ENCODE measurements at places on chromosomes 4 and X.

- DNase-seq = no peak
Measured at GRCh38 chr4:98620087-98620784, 38.2 kb downstream of the TSPAN5 start.

DNA sequence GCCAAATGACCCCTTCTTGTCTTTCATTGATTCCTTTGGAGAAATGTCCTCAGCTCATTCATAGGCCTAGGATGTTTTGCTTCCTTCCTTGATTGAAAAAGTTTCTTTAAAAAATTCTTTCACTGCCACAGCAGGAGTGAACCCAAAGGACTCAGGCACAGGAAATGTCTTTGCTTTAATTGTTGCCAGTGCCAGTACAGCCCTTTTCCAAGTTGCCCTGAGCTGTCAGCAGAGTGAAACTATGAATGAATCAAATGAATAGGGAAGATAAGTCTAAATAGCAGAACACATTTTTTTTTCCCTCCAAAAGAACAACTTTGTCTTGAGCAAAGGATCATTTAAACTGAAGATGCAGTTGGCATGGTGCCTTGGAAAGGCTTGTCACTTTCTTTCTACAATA, 63.8 kb upstream of the SLC4A4 start:
- no peak for DNase-seq

- DNase-seq = no peak
Measured at GRCh38 chrX:122863067-122863466, 321.0 kb upstream of the GRIA3 start.

DNA sequence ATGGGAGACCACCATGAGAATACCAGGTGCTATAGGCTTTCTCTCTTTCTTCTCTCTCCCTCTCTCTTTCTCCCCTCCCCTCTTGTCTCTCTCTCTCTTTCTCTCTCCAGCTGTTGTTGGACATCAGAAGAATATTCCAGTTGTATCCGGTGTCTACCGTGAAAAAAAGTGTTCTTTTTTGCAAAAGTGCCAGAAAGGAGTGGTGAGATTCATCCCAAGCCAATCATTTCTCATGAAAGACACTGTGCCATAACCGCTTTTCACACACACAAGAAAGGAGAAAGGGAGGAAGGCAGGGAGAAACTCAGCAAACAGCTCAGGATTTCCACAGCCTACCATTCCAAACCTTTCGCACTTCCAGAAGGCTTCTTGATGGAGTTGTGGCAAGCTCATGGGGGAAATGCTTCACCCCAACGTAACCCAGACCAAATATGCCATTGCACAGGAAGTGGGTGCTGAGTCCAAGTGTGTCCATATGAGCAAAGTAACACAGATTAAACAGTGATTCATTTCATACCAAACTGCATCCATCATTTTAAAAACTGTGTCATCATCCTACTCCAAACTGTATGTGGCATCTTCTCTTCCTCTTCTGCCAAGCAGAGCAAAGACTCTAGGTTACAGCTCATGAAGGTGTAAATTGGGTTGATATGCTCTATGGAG, 224.0 kb downstream of the APBB2 start:
- DNase-seq = no peak

- DNase-seq = no peak
Measured at GRCh38 chr4:57039345-57039744, 60.6 kb downstream of the POLR2B start.

- DNase-seq = peak; percentile 99
Measured at GRCh38 chrX:15737959-15738902, at the start of gene CA5B. TSS of gene CA5B (plus strand) at chrX:15738270. CDS start at chrX:15750024, 11,754 bp downstream.

DNA sequence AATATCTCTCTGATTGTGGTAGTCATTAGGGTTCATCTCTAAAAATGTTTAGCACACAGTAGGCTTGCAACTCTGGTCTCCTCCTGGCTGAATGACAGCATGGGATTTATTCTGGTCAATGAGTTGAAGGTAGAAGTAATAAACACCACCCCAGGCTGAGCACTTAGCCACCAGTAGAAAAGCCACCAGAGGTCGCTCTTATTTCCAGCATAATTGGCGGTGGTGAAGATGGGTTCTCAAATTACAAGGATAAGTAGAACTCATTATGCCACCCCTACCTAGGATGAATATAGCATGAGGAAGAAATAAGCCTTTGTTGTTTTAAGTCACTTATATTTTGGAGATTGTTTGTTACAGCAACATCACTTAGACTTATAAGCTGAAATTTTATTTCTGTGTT, 302.7 kb downstream of the GPM6A start:
- DNase-seq = no peak

GRCh38 chr4:137597752-137598430, 65.6 kb upstream of the PCDH18 start:
- no peak for DNase-seq

- no peak for DNase-seq
Measured at GRCh38 chr4:27278615-27279375, 418.2 kb downstream of the STIM2 start.

DNA sequence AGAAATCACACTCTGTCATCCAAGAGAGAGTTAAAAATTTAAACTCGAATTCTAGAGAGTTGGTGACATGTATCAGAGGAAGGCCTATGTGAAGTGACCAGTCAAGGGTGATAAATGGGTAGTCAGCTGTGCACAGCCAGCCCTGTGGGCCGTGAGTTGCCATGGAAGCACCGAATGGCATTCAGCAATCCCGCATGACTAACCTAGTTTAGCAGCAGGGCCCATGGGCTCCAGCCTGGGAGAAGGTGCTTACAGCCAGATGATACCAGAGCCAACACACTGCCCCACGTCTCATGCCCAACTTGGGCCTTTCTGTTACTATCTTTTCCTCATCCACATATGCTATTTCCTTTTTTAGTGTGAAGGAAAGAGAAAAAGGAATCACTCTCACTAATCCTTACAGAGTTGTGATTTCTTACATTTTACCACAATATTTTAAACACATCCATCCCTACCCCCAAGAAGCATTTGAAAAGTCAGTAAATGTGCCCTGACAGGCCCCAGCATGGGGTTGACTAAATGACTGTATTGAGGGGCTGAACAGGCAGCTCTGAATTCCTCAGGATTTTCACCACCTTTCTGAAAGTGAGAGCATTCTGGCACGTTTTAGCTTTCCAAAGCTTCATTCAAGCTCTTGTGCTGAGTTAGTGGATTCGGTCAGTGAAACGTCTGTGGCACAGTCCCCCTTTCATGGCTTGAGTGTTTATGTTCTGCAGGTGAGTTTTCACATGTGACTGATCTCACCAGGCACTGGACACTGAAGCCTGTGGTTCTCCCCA, 104.2 kb downstream of the AFF1 start:
- no peak for DNase-seq

- no peak for DNase-seq
Measured at GRCh38 chrX:44020693-44021092, 47.5 kb upstream of the NDP start.

Data from activated CD8-positive, alpha-beta memory T cell treated with anti-CD3 and anti-CD28 coated beads for 4 hours (primary cell).